ENCODE measurements at places on chromosomes 7 and 10.

GRCh38 chr10:124739986-124740368 lies 4.2 kb downstream of the FAM53B start:
- DNase-seq, result no peak

DNA sequence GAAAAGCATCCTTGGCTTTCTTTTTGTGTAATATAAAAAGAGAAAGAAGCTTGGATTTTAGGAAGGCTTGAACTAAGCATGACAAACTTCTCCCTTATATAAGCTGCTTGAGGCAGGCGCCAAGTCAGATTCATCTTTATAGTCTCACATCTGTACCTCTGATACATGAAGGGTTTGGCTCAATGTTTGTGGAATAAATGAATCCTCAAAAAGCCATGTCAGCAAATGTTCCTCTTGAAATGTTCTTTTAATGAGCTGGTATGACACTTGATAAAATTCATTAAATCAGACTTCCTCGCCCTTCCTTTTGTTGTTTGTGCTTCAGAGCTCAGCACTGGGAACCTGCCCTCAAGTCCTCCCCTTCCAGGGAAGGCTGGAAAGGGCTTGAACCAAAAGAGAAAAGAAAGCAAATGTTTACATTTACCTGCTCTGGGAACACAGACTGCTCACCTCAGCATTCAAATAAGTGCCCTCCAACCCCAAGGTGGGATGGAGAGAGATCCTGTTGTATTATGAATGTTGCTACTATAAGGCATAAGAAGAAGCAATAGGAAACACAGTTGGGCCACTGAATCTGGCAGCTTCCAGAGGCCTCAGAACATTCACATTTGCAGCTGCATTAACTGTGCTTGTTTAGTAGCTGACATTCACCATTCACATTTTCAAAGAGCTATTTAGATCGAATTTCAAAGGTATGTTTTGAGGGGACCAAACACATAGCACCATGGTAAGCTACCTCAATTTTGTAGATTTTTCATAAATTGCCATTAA lies 212.6 kb downstream of the CACNA2D1 start:
- DNase-seq, result no peak

GRCh38 chr7:130297628-130298543 lies 4.9 kb downstream of the CPA4 start:
- no peak for DNase-seq

DNA sequence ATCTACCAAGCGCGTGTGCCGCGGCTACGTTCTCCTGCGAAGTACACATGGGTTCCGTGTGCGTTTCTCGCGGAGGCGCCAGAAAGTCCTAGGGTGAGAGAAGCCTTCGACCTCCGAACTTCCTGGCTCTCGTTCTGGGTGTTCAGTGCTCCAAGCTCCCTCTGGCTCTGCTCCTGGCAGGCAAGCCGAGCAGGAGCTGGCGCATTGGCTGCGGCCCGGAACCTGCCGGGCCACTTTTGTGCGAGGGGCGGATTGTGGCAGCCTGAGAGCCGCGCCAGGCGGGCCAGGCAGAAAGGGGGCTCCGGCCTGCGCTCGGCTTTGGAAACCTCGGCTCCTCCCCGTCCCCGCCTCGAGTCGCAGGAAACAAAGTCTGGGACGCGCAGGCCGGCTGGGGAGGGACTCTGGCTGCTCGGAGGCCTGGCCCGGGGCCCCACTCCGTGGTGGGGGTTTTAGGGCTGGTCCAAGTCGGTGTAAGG lies 9.6 kb downstream of the EMX2 start:
- no peak for DNase-seq

- DNase-seq, result no peak
Observed at GRCh38 chr10:12874501-12874900, 127.0 kb downstream of the CCDC3 start.

DNA sequence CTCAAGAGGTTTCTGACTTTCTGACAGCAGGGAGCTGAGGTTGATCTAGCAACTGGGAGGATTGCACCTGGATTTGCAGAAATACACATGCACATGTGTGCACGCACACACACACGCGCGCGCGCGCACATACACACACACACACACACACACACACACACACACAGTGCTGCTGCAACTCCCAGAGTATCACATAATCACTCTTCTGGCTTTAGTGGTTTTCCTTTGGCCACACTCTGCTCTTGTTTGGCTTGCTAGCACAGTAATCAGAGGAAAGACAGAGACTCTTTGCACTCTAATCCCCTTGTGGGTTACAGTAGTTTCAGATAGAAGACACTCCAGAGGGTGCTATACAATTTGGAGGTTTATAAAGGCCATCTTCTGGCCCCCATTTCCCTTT lies 705.0 kb downstream of the AUTS2 start:
- no peak for DNase-seq

DNA sequence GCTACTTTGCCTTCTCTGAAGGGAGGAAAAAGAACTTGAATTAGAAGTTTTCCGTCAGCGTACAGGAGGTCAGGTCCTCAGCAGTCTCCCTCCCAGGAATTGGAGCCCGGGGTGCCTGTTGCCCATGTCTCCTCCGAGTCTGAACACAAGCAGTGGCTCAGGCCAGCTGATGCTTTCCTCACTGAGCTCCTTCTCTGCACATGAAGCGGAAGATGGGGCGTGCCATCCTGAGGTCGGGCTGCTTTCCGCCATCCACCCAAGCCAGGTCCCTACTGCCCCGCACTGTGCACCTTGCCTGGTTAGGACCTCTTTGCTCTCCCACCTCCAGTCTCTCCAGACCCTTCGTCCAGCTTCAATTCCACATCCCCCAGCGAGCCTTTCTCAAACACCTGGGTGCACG lies 237.5 kb downstream of the CELF2 start:
- DNase-seq, result no peak

GRCh38 chr7:90455163-90456030 lies 14.0 kb upstream of the PTTG1IP2 start:
- no peak for DNase-seq

DNA sequence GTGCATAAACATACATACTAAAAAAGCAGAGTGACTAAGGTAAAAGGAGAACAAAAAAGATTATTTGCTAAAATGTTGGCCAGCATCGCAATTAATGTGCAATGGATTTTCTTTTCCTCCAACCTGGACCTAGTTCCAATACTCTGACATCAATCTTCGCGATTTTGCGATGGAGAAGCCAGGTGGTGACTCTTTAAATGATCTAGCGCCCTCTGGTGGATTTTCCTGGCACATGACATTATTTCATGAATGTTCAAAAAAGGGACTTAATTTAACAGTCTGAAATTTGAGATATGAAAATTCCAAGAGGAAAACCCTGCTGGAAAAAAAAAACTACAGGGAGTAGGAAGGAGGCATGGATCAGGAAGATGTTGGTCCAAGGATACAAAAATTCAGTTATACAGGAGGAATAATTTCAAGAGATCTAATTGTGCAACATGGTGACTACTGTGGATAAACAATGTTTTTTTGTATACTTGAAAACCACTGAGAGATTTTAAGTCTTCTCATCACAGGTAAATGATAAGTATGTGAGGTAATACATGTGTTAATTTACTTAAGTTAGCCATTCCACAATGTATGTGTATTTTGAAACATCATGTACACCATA lies 4.3 kb upstream of the KCNMA1 start:
- peak; percentile 25 for DNase-seq

DNA sequence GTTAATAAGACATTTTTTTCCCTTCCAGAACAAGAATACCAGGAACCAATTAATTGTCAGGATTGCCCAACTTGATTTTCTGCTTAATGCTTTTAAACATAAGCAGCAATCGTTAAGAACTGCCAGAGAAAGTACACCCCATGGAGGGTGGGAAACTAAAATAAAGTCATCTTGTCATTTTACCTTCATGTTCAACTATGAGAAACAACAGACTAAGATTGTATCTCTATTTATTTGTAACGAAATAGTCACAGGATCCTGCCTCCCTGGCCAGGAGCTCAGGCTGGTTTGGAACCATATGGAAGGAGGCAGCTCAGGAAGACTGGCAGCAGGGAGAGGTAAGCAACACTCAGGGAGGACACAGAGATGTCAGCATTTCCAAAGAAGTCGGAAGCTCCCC lies 129.6 kb downstream of the TNS3 start:
- DNase-seq, result no peak

Data from activated CD8-positive, alpha-beta memory T cell treated with anti-CD3 and anti-CD28 coated beads for 1 hour (primary cell).